ENCODE measurements at places on chromosomes 13 and 19.

GRCh38 chr13:40522282-40522681, 144.2 kb downstream of the FOXO1 start:
- no peak for DNase-seq

- DNase-seq, result peak; percentile 78
Measured at GRCh38 chr19:51926784-51927741, at the start of gene ZNF613. TSS of gene ZNF613 (plus strand) at chr19:51927472. CDS start at chr19:51936221, 8,749 bp downstream.

DNA sequence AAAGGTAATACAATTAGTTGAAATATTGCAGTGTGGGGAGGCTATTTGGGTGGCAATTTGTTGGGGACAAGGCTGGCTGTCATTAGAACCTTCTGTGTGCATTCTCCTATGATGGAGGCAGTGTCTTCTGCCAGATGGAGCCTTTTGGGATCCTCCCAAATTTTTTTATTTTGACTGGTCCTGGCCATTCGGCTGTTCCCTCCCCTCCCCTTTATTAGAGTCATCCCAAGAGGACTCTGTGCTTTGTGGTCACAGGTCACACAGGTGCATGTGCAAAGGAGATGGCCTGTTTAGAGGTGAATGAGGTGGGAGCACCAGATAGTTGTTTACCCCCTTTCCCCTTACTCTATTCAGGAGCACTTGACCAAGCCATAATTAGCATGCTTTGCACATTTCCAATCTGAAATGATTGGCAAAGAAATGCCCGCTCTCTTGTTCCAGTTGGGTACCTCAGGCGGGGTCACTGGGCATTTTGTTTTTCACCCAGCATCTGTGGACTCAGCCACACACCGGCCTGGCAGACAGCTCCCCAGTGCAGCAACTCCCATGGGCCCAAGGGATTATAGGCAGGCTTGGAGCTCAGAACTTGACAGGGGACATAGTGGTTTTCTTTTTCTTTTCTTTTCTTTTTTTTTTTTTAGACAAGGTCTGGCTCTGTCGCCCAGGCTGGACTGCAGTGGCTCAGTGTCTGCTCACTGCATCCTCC, 19.8 kb downstream of the GATAD2A start:
- DNase-seq, result no peak

- DNase-seq, result no peak
Measured at GRCh38 chr19:3494051-3494450, 6.4 kb downstream of the DOHH start.

DNA sequence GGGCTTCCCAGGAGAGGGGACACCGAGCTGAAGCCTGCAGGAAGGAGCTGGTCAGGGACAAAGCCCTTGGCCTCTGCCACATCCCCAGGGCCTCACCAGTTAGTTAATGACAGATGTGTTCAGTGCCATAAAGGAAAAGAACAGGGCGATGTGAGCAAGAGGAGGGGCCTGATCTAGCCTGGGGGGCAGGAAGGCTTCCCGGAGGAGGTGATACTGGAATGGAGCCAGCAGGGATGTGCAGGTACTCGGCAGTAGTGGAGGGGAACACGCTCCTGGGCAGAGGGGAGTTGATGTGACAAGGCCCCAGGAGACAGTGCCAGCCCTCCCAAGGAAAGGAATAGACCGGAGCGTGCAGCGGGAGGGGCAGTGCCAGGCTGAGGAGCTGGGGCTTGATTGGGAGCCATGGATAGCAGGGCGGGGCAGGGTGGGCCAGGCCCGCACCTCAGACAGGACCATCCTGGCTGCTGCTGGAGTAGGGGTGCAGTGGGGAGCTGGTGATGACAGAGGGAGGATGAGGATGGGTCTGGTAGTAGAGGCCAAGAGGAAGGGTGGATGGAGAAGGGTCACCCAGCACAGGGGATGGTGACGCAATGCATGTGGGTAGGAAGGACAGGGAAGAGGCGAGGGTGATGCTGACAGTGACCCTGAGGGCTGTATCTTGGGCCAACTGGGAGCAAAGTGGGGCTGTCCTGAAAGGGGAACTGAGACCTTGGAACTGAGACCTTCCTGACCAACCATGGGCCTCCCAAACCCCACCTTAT, 4.1 kb downstream of the C19orf33 start:
- DNase-seq, result no peak

- DNase-seq, result no peak
Measured at GRCh38 chr19:45253396-45254027, 2.4 kb downstream of the MARK4 start.

DNA sequence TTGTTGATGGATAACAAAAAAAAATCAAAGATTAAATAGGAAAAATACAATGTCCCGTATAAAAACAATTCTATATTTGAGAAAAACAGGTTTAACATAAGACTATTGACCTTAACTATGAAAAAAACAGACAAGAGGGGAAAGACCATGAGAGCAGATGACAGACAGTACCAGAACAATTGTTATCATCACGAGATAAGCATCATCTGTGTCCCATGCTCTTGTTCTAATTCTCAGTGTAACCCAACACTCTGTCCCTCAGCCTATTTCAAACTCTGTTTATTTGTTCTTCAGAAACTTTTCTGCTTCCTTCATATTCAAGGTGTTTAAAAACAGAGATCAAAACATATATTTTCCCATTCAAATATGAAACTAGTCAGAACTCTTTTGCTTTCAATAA, 216.4 kb downstream of the PCDH9 start:
- DNase-seq, result no peak

DNA sequence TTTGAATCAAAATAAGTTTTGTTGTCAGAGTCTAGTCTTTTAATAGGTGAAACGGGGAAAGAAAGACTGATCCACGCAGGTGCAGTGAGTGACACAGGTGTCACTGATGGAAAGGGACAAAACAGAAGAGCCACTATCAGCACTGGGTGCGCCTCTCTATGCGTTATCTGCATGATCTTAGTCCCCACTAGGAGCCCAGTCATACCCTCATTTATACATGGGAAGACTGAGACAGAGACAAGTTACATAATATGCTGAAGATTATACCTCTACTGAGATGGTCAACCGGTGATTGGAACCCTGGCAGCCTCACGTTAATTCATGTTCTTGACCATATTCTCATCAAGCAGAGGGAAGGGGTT, 3.4 kb downstream of the LRCH1 start:
- no peak for DNase-seq

GRCh38 chr13:112889351-112890290, 79.4 kb upstream of the MCF2L start:
- DNase-seq, result no peak

DNA sequence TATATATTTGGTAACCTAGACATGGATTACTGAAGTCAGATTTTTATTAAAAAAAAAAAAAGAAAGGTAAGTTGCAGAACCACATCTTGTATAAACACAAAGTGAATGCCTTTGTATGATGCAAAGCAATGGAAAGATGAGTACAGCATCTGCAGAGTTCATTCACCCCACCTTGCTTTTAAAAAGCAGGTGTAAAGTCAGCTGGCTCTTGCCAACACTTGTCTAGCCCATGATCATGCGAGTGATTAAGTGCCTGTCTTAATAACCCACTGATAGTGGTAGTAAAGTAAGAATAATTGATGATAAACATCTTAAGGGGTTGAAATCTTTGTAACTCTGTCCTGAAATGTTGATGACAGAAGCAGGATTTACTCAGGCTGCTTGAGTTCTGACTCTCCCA, 710.4 kb downstream of the EFNB2 start:
- DNase-seq, result no peak

GRCh38 chr13:42389041-42389440, 117.1 kb downstream of the AKAP11 start:
- no peak for DNase-seq

DNA sequence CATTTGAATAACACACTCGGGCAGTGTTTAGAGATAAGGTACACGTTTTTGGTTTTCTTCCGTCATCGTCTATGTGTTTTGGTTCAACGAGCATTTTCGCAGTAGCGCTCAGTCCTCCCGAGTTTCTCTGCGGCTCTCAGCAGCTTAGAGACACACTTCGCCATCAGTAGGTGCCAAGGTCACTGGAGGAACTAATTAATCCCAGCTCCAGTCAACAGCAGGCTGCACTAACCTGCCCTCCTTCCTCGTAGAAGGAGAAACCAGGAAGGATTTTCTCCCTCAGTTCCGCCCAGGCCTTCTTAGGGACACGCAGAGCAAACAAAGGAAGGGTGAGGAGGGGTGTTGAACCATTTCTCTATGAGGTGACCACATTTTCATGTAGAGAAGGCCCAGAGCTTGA, 12.6 kb downstream of the MBNL2 start:
- DNase-seq, result no peak

- no peak for DNase-seq
Measured at GRCh38 chr13:76314495-76314894, 571.7 kb downstream of the KCTD12 start.

DNA sequence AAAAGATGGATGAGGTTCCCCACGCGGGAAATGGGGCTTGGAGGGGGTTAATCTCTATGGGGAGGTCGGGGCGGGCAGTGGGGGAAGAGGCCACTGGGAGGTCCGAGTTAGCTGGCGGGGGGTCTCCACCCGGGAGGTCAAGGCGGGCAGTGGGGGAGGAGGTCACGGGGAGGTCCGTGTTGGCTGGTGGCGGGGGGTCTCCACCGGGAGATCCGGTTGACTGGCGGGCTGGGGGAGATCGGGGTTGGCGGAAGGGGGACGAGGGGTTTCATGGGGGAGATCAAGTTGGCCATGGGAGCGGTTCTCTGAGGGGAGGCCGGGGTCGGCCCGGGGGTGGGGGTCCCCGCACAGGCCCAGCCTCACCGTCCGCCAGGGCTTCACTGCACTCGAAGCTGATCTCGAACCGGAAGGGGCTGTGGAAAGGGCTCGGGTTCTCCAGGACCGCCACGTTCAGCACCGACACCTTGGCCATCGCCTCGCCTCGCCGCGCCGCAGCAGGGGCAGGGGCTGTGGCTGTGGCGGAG, 342 bp downstream of the ASF1B start:
- DNase-seq, result no peak

DNA sequence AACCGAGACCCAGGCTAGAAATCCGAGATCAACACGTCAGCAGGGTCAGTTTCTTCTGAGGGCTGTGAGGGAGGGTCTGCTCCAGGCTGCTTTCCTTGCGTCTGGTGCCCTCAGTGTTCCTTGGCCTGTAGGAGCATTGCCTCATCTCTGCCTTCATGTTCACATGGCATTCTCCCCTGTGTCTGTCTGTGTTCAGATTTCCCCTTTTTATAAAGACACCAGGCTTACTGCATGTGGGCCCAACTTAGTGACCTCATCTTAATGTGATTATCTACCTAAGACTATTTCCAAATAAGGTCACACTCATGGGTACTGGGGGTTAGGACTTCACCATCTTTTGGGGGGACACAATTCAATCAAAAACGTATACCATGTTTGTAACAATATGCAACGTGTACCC, 57.2 kb upstream of the C1QTNF9 start:
- no peak for DNase-seq

Data from activated CD4-positive, alpha-beta T cell treated with anti-CD3 and anti-CD28 coated beads for 1 hour (primary cell).